ENCODE measurements at places on chromosomes 12 and 14.

DNA sequence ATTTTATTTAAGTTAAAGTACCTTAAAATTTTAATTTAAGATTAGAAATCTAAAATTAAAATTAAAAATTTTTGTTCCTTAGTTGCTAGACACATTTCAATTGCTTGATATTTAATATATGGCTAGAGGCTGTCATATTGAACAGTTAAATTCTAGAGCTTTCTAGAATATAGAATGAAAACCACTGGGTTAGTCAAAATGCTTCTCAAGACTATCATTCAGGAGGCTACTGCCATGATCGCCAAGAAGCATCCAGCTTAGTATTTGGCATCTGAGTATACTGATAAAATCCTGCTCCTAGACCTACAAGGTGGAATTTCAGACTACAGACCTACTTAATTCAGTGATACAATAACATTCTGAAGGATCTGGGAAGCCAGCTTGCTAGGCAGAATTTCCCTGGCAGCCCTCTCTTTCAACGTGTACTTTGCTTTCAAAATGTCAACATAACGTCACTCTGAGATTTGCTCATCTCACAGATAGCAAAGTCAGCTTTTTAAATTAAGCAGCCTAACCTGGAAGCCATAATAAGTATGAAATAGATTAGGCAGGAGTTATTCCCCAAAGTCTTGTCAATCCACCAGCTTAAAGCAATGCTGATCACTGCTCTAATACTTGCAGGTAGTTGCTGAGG lies 525.8 kb downstream of the FSCB start:
- no peak for DNase-seq

DNA sequence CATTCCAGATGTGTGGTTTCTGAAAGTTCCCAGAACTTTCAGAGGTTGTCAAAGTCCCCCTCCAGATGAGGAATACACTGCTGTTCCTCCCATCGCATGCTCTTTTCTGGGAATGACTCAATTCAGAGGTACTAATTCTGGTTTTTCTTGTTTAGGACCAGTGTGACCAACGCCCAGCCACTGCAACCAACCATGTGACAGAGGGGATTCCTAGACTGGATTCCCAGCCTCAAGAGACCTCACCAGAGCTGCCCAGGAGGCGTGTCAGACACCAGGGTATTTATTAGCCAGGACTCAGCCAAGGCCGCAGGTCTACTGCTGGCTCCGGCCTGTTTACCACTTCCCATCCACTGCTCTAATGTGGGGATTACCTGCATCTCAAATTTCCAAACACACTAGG lies 24.2 kb downstream of the TRAFD1 start:
- DNase-seq, result no peak

- no peak for DNase-seq
Measured at GRCh38 chr12:604956-605355, 58.3 kb downstream of the NINJ2 start.

GRCh38 chr12:130945786-130946492 lies 7.8 kb upstream of the ADGRD1 start:
- DNase-seq, result no peak

GRCh38 chr12:89084751-89085150 lies 267.6 kb downstream of the DUSP6 start:
- DNase-seq, result no peak

- no peak for DNase-seq
Measured at GRCh38 chr14:30779210-30779609, 95.1 kb upstream of the COCH start.

- DNase-seq, result peak; percentile 70
Measured at GRCh38 chr12:102883204-102883799, 33.7 kb downstream of the PAH start.

- DNase-seq, result no peak
Measured at GRCh38 chr14:68777644-68778043, 15.2 kb downstream of the ZFP36L1 start.

DNA sequence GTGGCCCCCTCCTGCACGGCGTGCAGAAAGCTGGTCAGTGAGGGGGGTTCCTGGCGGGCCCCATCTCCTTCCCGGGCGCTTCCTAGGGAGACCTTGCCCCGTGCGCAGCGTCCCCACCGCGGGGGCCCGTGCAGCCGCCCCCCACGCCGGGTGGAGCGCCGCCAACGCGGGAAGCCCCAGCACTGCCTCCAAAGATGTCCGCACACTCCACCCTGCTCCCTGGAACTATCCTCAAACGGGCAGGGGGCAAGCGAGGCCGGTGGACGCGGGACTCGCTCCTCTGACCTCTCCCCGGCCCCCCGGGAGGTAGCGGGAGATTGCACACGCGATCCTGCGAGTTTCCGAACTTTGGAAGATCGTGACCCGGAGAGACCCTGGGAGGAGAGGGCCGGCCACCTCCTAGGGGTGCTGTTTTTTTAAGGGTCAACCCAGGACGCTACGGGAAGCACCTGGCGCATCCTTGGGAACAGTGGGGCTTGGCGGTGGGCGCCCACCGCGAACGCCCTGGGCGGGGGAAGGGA lies 1.5 kb upstream of the FZD10 start:
- peak; percentile 42 for DNase-seq

GRCh38 chr14:69153873-69154270 lies 953 bp upstream of the DCAF5 start:
- DNase-seq, result peak; percentile 36

DNA sequence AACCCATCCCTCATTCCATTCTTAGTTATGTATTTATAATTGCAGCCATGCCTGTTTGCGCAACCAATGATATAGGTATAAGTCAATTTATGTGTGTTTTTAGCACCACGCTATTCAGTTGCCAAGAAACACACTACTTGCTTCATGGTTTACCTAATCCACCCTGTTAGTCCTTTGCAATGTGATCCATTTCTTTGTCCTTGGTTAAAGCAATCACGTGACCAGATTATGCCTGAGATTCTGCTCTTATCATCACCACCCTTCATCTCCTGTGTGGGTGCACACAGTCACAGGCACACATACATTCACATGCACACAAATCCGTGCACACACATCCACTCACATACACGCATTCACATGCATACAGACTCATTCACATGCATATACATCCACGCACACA lies 52.3 kb upstream of the KCNA5 start:
- no peak for DNase-seq

- DNase-seq, result no peak
Measured at GRCh38 chr12:51075390-51075789, 8.0 kb downstream of the CSRNP2 start.

- DNase-seq, result no peak
Measured at GRCh38 chr14:68369281-68370056, 423.4 kb downstream of the ZFP36L1 start.

DNA sequence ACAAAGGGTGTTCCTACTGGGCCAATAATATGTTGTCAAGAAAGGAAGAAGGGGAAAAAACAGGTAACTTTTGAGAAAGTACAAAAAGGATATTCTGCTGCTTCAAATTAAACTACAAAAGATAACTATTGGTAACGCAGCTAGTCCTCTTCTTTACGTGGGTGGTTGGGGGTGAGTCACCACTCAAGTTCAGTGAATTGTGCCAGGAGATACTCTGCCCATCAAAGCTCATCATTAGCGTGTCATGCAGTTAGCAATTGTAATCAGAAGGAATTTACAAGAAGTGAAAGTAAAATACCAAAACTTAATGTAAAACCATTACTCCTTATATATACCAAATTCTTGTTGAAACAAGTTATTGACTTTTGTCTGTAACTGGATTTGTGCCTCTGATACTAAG lies 342.0 kb downstream of the NPAS3 start:
- no peak for DNase-seq

DNA sequence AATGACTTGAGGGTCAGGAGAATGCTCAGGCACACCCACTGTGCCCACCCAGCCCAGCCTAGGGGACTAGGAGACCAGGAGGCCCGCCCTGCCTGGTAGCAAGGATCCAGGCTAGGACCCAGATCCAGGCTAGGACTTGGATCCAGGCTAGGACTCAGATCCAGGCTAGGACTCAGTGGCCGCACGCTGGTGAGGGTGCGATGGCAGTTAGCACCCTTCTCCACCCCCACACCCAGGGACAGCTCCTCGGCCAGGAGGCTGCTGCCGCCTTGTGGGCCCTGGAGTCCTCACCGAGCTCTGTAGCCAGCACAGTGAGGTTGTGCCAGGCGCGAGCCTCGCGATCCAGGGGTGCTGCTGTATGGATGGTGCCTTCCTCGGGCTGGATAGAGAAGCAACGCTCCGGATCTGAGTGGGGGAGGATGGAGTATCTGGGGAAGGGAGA lies 5.1 kb downstream of the CDH24 start:
- no peak for DNase-seq

DNA sequence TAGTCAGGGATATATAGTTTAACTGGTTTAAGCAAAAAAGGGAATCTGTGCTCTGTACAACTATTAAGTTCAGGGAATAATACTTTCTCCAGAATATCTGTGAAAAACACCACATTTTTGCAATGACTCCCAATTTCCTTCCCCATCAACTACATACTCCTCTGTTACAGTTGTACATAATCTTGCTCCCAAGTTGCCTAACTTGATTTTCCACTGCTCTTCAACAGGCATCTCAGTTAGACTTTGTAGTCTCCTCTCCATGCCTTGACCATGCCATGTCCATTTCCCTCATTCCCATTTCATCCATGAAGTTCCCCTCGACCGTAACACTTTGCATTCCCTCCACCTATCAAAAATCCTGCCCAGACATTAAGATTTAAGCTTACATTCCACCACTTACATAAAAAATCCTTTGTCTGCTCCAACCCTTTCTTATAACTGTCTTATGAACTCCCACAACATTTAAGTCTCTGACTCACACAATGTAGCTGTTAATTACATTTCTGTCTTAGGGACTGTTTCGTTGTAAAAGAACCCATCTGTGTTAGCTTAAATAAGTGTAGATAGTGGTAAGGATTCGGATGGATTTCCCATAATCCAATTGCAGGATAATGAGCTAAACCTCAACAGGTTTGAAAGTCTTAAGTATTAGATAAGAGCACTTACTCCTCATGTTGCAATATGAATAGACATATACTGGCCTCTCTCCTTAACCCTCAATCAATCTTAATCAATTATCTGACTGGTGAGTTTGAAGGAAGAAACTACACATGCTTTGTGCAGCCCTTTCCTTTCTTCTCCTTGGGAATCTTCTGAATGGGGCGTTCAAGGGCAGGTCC lies 156.5 kb downstream of the PAWR start:
- no peak for DNase-seq

- DNase-seq, result no peak
Measured at GRCh38 chr12:119204671-119205285, 26.0 kb downstream of the HSPB8 start.

DNA sequence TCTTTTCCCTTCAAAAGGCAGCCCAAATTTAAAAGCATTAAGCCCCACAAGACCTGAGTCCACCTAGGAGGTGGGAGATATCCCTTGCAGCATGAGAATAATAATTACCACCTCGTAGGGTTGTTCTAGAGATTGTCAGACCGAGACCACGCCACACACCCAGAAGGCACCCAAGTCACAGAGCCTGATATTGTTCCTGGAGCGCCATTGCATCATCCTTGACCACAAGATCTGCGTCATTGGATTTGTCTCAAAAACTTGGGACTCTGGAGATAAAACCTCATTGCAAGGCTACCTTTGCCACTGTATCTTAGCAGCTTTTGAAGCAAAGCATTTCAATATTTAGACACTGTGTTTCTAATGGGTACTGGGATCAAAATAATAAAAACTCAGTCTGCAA lies 29.4 kb upstream of the PPP2R5C start:
- DNase-seq, result no peak

DNA sequence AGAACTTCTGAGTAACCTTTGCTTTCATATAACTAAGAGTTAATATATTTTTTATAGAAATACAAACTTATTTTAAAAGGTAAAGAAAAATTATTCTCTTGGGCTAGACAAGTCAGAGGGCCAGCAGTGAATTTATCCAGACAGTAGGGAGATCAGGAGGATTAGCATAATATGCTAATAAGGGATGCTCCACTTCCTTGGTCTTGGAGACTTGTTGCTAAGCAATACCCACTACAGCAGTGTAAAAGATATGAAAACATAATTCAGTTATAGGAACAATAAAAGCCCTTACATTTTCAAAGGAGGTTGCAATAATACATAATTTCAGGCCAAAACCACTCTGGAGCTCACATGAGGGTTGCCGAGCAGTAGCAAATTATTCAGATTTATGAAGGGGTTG lies 615.6 kb downstream of the KCNH5 start:
- no peak for DNase-seq

- DNase-seq, result no peak
Measured at GRCh38 chr12:130572553-130572952, 143.5 kb downstream of the RIMBP2 start.

GRCh38 chr12:80858356-80858755 lies 79.4 kb downstream of the LIN7A start:
- DNase-seq, result no peak

DNA sequence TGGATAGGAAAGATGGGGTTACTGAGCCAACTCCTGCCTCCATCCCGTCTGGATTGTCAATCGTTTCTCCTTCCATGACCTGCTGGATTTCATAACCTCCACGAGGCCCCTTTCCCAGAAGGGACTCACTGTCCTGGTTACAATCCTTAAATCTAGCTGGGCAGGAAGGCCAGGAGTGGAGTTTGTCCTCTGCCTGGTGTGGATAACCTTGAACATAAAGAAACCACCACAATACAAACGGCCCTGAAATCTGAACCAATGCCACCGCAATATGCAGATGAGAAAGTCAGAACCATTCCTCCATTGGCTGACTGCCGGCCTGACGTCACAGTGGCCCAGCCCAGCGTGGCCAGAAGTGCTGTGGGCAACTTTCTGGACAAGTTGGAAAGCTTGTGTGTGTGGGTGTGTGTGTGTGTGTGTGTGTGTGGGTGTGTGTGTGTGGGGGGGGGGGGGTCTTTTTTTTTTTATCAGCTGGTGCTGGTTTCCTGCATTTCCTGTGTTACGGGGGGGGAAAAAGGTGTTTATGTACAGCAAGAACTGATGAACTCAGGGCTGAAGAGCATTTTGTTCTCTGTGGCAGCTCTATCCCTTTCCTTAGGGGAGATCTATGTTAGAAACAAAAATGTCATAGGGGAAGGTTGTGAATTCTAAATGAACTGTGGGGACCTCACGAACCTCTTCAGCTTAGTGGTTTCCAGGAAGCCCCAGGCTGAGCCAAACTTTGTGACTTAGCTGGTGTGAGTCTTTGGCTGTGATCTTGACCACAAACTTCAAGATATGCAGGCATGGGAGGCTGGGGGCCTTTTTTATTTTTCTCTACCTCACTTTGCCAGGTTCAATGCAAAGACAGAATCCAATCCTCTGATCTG lies 81.6 kb upstream of the MED13L start:
- peak; percentile 91 for DNase-seq

DNA sequence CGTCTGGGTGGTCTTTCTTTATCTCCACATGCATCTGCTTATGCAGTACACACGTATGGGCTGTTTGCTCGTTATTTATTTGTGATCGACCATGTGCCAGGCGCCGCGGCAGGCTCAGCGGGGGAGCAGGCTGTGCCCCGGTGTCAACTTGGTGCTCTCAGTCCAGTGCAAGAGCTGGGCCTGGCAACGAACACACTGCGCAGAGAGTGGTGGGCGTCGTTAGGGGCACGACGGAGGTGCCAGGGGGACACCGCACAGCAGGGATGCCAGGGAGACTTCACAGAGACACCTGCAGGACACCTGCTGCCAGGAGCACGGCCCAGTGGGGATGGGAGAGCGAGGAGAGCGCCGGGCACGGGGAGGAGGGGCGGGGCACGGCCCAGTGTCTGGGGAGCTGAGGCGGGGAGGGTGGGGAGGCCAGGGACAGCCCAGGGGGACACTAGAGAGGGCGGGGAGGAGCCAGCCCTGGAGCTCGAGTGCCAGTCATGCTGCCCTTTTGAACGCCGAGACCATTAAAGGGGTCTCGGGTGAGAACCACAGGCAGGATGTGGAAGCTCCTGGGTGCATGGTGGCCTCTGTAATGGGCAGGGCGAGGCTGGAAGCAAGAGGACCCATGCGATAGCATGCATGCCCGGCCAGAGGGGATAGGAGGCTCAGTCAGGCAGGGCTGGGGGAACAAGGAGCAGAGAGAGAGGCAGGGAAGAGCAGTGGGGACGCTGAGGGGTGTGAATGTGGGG lies 652 bp upstream of the LRCOL1 start:
- DNase-seq, result no peak
